ENCODE measurements at places on chromosomes 6 and 20.

DNA sequence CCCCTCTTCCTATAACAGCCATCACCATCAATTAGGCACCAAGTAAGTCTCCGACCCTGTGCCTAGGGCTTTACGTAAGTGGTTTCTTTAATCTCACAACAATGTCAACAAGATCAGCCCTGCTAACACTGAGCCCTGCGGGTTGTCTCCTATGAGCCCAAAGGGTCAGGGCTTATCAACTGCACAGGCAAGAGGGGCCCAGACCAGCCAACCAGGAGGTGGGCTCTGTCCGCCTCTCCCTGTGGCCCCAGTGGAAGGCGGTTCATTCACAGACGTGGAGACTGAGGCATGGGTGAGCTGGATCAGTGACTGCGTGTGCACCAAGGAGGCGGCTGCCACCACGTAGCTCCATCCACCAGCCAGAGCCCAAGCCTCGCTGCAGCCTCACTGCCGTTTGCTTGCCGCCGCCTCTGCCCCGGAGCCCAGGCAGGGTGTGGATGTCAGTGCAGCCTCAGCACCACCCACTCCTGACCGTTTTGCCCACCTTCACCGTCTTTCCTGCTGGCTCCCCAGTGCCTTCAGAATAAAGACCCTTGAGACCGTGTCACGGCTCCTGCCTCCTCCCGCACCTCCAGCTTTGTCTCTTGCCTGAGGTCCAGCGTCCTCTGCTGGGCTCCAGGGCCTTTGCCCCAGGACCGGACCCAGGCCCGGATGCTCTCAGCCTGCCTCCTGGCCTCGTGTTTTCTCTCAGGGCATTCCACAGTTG, 78.7 kb downstream of the DLL1 start:
- no peak for DNase-seq

DNA sequence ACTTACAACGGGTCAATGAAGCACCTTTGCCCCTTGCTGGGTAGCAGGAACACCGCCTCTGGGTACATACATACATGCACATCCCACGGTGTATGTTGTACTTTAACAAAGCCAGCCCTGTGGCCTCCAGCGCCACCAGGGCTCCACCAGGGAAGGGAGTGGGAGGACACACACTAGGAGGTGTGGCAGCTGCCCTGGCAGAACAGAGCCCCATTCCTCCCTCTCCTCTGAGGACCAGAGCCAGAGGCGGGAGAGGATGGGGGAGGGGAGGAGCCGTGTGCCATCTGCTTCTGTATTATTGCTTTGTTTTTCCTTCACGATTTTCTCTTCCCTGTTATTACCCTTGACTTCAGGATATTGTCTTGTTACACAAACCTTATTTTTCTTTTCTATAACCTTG, 105.8 kb upstream of the TRAF3IP2 start:
- DNase-seq: peak; percentile 27

DNA sequence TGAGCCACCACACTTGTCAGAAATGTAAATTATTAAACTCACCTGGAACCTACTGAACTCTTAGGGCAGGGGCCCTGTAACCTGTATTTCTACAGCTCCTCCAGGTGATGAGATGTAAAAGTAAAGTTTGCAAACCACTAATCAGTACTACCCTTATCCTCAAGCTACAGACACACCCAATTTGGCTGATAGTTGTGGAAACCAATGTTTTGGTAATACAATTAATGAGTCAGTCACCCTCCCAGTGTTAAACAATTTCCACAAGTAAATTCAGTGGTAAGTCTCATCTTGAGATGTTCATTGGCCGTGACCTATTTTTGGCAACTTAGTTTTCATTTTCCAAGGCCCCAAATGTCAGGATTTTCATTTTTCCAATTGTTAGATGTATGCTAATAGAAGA, 29.6 kb downstream of the GCNT2 start:
- DNase-seq: no peak

DNA sequence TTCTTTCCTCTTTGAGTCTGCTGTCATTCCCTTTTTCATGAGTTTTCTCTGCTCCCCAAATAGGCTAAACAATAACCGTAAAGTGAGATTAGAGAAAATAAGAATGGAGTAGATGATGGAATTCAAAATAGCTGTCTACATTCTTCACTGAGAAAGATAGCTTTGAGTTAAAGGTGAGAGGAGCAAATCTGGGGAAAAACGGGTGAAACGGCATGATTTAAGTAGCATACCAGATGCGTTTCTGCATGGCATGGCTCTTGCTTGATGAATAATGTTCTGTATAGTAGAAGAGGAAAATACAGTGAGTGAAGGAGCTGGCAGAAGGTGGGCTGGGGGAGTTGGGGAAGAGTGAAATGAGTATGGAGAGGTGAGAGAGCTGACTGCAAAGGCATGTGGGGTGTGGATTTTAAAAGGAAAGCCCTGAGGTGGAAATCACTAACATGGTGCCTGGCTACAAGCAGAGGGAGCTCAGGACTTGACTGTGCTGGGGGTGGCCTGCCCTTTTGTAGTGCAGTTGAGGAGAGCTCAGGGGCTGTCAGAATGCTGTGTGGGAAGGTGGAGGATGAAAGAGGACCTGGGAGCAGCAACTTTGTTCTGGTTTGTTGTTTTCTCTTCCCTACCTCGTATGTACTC, 8.8 kb downstream of the BICRAL start:
- DNase-seq: peak; percentile 16
